ENCODE measurements at places on chromosomes 6 and 20.

DNA sequence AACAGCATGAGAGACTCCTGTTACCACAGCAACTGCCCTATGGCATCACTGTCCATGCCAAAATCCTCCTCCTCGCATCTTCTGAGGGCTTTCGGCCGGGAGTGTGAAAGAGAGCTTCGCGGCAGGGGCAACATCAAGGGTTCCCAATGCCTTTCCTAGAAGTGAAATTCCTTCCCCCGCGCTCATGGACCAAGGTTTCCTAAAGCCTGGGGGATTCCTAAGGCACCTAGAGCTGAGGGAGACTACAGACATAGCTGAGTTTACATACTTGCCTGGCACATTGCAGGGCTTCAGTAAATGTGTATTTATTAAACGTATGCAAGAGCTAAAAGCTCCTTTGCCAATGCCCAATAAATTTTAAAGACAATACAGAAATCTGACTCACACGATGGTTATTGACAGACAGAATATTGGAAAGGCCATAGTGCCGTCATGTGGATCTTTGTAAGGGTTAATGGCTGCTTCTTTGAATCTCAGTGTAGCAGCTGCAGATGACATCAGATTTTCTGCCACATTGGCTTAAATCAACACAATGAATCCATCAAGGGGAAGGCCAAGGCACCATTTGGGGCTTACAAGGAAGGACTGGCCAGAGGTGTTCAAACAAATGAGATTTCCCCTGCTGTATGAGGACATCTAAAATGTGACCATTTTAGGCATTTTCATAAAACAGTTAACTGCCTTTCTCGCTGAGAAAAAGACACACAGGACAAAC lies 281.2 kb upstream of the JARID2 start:
- no peak for DNase-seq

GRCh38 chr6:160832422-160832821 lies 130.4 kb downstream of the PLG start:
- no peak for DNase-seq

- no peak for DNase-seq
Measured at GRCh38 chr6:21188505-21189223, 404.9 kb upstream of the SOX4 start.

DNA sequence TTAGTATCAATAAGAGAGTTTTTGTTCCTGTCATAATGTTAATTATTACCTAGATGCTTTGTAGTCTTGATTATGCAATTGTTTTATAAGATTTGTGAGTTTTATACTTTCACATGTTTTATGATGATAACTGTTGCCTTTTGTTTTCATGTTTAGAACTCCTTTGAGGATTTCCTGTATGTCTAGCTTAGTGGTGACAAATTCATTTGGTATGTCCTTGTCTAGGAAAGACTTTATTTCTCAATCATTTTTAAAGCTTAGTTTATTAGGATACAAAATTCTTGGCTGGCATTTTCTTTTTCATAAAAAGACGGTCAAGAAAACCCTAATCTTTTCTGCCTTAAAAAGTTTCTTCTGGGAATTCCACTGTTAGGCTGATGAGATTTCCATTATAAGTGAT lies 849.9 kb upstream of the EYS start:
- DNase-seq: no peak
